ENCODE measurements at places on chromosomes 2 and 18. TPM values are rescaled to one million over a fixed set of nuclear protein-coding genes. Genes with fewer than 3 reads are reported as not detected.

DNA sequence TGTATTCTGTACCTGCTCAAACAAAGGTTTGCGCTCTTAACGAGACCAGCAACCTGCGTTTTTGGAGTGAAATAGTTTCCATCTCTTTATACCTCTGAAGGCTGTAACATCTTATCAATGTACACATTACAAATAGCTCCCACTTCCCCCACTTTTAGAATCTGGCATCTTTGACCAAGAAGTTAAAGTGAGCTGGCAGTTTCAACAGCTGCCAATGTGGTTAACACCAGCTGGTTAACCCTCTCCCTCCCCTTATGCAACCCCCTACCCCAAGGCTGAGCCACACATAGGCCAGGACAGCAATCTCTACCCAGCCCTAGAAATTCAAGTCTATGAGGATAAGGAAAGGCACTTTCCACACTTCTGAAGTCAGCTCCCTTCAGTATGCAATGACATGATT lies 2.2 kb upstream of the SERTAD2 start:
- DNase-seq = no peak

Gene DOK6
- total RNA-seq = 6.3 TPM

Gene ACOXL
- not detected for total RNA-seq

Gene HOXD8
- total RNA-seq = 0.16 TPM

Gene XIRP2
- total RNA-seq = 298 TPM

- no peak for DNase-seq
Measured at GRCh38 chr2:227796045-227796711, 17.5 kb upstream of the CCL20 start.

Data from Right ventricle myocardium inferior (tissue), 1 donor.